ENCODE measurements at places on chromosomes 7 and 10.

DNA sequence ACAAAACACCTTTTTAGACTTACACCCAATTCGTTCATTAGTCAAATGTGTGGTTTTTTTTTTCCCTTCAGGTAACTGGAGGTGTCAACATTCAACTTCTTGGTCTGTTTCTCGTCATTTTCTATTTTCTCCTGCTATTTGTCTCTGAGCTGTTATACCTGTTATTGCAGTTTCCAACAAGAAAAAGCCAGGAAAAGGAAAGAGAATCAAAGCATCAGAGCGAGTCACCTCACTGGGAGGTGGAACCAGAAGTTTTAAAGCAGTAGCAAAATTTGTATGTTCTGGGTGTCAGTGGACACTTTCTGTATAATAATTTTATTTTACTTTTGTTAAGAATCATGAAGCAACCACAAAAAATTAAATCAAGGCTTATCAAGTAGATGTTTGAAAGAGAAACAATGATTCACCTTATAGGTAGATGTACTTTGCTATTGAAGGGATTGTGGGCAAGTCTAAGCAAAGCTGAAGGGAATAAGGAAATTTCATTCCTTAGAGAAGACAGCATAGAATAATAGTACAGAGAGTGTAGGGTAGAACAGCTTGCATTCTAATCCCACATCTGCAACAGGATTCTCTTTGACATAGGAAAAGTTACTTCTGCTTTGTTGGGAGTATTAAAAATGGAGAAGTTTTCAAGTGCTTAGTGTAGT, 675.8 kb downstream of the PCDH15 start:
- no peak for DNase-seq

DNA sequence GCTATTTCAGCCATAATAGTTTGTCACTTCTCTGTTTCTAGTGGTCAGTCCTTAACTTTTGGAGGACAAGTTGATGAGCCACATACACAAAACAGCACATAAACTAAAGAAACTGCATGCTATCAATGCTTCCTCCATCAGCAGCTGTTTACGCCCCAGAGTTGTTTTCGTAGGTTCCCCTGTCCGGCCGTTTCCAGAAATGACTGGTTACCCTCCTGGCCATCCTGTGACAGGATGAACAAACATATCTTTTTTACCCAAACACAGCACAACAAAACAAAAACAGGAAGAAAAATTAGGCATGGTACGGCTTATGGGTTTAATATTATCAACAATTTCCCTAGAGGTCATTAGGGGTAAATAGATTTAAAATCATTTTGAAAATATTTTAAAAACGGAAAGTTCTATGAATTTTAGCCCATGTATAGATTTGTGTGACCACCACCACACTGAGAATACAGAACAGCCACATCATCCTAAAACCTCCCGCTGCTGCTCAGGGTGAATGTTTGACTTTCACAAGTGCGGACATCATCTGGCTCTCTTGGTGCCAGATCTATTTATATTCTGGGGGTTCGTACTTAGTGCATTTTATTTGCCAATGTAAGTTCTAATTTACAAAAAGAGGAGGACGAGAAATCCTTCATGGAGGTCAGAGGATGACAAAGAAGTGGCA, 74.8 kb downstream of the HIPK2 start:
- DNase-seq, result no peak

GRCh38 chr7:16210171-16210570, 211.2 kb downstream of the CRPPA start:
- no peak for DNase-seq

DNA sequence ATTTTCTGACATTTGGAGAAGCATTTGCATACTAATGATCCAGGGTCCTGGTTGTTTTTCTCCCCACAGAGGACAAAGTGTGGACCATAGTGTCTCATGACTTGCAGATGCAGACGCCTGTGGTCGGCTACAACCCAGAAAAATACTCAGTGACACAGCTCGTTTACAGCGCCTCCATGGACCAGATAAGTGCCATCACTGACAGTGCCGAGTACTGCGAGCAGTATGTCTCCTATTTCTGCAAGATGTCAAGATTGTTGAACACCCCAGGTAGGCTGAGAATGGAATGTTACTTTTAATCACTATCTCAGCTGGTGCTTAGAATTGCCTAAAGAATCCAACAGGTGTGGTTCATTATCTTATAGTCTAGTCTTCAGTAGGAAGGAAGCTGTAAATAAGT, 951.5 kb upstream of the C7orf33 start:
- DNase-seq, result no peak

DNA sequence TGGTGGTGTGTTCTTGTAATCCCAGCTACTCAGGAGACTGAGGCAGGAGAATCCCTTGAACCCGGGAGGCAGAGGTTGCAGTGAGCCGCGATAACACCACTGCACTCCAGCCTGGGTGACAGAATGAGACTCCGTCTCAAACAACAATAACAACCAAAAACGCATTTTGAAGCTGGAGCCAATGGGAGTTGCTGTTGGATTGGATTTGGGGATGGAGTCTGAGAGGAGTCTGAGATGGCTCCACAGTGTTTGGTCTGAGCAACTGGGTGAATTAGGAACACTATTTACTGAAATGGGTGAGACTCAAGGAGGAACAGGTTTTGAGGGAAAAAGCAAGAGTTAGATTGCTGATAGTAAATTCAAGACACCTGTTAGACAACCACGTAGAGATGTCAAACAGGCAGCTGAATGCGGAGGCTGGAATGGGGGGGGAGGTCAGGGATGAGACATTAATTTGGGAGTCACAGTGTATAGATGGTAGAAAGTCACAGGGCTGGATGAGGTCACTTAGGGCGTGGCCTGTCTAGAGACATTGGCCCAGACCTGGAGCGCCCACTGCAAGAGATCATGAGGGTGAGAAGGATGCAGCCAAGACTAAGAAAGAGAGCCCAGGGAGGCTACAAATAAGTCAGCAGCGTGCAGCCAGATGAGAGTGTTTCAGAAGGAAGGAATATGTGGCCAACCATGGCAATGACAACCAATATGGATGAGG, 56.4 kb downstream of the CYCS start:
- DNase-seq, result no peak

DNA sequence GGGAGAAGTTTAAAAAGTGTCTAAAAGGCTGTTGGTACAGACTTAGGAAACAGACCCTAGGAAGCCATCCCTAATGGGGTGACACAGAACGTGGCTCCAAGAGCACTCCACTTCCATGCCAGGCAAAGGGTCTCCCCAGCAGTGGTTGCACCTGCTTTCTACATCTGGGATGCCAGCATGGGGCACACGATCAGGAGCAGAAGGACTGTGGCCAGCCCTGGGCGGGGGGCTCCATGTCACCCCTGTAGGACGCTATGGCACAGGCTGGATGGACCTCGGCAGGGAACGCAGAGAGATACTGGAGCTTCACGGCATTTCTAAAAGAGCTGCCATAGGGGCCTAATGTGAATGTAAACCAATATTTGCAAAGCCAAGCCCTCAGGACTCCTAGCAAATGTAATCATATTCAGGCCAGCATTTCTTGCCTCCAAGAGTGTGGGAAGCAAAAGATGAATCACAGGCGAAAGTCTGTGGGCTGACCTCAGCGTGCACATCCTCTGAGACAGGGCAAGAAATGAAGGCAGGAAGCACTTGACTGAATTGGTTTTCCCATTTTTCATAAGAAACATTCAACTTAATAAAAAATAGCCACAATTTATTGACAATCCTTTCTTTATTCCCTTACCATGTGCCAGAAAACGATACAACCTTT, 93.9 kb downstream of the ATXN7L1 start:
- no peak for DNase-seq

GRCh38 chr7:93027044-93027443, 90.7 kb downstream of the SAMD9 start:
- no peak for DNase-seq

- DNase-seq, result no peak
These were observed 56.8 kb downstream of the CACNB2 start for GRCh38 chr10:18196806-18197550.

DNA sequence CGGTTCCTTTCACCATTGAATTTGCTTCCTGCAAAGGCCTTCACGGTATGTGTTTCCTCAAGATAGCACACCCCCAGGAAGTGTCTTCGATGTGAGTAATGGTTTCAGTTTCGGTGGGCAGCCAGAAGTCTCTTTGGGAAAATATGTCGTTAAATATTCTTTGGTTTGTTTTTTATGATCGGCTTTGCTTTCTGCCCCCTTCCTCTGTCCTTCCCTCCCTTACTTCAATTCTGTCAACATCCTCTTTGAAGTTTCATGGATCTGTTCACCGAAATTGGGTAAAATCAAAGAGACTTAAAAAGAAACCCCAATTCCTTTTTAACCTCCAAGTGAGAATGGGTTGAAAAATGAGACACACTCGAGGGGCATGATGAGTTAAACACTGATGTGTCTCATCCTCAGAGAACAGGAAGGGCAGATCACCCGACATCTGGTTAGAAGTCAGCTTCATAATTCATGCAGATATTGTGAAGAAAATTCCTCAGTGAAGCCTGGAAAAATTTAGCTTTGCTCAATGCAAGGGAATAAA, 170.8 kb upstream of the HABP2 start:
- peak; percentile 47 for DNase-seq

GRCh38 chr7:124411796-124412195, 353.8 kb downstream of the GPR37 start:
- DNase-seq, result no peak

- no peak for DNase-seq
These were observed 54.1 kb downstream of the UBE2H start for GRCh38 chr7:129898502-129899160.

DNA sequence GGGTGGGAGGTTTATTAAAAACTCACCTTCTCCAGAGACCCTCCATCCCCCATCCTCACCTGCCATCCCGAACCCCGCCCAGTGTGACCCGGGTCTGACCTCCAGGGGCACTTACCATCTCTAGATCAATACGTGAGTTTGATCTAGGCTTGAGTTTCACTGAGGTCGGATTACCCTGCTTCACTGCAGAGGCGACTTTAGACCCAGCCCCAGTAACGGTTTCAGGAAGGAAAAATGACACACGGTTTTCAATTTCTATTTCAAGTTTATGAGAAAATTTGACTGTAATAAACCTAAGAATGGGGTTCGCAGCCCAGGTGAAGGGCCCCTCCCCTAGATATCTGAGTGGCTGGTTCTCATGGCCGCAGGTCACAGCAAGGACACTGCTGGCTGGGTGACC, 33.1 kb downstream of the RCC1L start:
- no peak for DNase-seq

- no peak for DNase-seq
These were observed 28.1 kb upstream of the PTN start for GRCh38 chr7:137371616-137372015.

DNA sequence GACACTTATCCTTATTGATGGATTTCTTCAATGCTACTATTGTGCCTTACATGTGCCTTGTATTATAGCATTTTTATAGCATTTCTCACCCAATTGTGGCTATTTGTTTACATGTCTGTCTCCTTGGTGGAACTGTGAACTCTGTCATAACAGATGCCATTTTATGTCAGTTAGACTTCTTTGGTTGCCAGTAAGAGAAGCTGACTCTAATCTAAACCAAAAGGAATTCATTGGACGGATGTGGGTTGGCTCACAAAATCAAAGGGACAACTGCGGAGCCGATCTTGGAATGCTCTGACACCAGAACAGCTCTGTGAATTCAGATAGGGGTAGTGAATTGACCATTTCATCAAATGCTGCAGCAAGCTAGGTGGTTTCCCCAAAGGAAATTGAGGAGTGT, 15.0 kb downstream of the GARIN1A start:
- no peak for DNase-seq

GRCh38 chr10:124698545-124699469, 45.4 kb downstream of the FAM53B start:
- DNase-seq, result no peak

DNA sequence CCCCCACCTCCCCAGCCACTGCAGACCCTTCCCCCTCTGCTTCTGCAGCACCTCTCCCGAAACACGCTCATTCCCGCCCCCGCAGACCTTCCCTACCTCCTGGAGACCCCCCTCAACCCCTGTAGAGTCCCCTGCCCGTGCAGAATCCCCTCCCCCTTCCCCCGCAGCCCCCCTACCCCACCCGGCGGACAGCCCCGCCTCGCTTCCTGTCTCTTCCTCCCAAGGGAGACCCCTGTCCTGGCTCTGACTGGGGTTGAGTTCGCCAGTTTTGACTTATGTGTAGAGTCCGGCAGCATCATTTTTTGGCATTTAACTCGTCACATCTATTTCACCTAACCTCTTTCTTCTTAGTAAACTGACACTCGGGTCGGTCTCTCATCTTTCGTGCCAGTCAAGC, 54.0 kb downstream of the ALOX5 start:
- DNase-seq, result no peak

- no peak for DNase-seq
These were observed 306.6 kb upstream of the ZMIZ1 start for GRCh38 chr10:78762086-78762630.

- no peak for DNase-seq
These were observed 170.2 kb downstream of the PLXNA4 start for GRCh38 chr7:132406039-132406438.

- no peak for DNase-seq
These were observed 61.5 kb downstream of the HBP1 start for GRCh38 chr7:107230334-107230733.

DNA sequence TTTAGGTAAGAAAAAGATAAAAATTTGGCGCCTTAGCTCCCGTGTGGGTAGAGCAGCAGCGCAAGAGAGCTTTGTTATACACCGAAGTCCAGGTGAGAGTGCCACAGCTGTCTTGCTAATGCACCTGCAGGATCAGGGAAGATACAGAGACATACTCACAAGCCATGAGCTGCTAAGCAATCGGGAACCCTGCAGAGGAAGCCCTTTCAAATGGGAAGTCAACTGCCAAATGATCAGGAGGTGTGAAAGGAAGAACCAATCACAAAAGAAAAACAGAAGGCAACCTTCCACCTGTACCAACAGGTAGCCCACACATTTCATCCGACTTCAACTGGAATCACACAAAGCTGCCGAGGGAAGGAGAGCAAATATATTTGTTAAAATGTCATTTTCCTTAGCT, 610.5 kb upstream of the PFKP start:
- no peak for DNase-seq

DNA sequence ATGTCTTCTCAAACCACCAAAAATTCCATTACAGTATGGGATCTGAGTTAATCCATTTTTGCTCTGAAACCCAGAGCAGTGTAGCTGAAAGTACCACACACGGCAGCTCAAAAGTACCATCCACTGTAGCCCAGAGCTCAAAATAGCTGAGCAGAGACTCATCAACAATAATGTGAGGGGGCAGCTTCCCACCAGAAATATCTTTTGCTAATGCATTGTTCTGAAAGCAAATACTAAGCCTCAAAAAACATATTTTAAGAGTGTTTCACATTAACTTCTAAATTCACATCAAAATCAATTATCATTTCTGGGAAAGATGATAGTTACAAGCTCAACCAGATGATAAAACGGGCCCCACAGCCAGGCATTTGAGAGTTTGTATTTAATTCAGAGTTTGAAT, 73.7 kb downstream of the ABLIM1 start:
- DNase-seq, result no peak

Data from CD4-positive, alpha-beta T cell treated with Interleukin-2 at 100 ng/mL for 4 hours (primary cell).